Amniotic stem cell (primary cell): ENCODE measurements at places on chromosomes 11 and 22.

DNA sequence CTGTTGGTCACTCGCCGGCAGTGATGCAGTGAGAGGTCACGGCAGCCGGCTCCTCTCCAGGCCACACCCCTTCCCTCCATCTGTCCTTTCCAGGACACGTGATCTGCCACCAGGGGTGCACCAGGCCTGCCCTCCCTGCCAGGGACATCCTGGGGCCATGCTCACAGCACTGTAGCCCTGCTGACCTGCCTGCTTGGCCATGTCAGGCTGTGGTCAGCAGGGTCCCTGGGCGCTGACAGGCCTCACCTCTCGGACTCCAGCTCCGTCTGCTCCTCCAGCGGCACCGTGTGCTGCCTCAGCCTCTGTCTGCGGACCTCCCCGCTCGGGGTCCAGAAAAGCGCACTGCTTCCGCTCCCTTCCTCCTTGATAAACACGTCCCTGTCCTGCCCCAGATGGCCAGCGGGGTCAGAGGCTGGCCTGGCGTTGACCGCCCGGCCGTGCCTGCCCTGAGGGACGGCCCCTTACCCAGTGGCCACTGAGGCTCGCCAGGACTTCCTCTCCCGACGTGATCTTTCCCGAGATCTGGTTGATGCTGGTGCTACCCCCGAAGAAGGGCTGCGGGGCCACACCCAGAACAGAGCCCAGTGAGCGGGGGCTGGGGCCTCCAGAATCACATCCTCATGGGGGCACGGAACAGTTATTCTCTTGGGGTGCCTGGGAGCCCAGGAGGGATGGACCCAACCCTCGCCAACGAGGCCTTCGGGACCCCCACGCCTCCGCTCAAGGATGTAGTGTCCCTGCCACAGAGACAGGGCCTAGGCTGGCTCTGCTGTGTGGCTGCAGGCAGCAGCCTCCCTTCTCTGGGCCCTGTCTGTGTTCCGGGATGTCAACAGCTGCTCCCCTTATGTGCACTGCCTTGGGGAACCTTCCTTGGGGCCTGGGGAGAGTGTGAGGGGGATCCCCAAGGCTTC lies 36.3 kb upstream of the CARS1 start:
- DNase-seq: no peak

DNA sequence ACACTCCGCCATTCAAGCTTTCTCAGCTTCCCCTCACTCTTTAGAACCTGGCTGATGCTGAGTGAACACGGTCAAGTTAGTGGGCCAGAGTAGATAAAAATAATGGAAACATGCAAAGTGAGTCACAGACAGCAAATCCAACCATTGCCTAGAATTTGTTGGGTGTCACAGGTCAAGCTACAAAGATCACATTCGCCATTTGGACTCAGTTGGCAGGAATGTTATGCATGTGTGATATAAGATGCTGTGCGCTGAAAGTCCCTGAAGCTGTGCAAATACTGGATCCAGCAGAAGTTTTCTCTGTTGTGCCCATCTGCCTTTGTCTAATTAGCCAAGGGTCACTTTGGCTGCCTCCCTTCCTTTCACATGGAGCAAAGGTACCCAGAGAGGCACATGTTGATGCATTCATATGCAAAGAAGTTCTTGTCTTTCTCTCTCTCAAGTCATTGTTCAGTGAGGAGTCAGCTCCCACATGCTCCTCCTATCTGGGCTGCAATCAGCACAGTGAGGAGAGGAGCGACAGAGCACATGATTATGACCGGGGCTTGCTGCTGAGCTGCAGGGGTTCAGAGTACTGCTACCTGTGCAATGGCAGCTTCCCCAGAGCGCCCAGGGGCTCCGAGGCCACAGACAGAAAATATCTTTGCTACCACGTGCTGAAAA lies 39.7 kb downstream of the FLI1 start:
- DNase-seq: no peak

GRCh38 chr22:39908737-39909136 lies 7.9 kb downstream of the GRAP2 start:
- no peak for DNase-seq

DNA sequence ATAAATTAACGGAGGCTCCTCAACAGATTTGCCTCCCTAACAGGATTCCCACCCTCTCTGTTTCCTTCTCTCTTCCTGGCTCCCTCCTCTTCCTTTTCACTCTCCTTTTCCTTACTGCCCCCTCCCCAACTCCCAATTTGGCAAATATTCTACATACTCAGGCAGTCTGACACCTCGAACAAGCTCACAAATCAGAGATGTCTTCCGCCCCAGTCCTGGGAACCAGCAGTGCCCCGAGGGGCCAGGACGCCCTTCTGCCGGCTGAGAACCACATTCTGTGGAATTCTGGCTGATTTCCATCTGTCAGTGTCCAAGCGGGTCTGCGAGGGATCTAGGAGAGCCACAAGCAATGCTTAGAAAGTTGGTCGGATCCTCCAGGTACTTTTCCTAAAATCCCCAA lies 94.0 kb downstream of the NTM start:
- DNase-seq: no peak

GRCh38 chr22:29200901-29201300 lies 4.8 kb upstream of the EMID1 start:
- no peak for DNase-seq

- DNase-seq: no peak
These were observed 14.0 kb upstream of the CHKA start for GRCh38 chr11:68135161-68135560.

GRCh38 chr11:6437993-6438392 lies 2.8 kb downstream of the HPX start:
- DNase-seq: no peak

DNA sequence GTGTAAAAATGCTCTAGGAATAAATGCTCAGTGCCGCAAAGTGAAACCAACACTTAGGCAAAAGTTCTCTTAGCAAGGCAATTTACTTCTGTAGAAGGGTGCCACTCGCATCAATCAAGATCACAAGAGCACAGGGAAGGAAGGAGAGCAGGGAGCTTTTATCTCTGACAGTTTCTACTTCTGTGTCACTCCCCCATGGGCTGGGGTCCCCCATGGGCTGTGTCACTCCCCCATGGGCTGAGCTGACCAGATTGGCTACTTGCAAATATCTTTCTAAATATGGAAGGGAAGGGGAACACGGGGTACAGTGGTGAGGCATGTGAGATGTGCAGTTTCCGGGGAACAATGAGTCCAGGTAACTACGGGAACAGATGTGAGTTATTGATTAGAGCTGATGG lies 397 bp downstream of the OR52N2 start:
- DNase-seq: no peak

GRCh38 chr11:66172146-66172545 lies 96.3 kb upstream of the RAB1B start:
- no peak for DNase-seq

- no peak for DNase-seq
These were observed 761.1 kb downstream of the BRD1 start for GRCh38 chr22:49066619-49067018.

DNA sequence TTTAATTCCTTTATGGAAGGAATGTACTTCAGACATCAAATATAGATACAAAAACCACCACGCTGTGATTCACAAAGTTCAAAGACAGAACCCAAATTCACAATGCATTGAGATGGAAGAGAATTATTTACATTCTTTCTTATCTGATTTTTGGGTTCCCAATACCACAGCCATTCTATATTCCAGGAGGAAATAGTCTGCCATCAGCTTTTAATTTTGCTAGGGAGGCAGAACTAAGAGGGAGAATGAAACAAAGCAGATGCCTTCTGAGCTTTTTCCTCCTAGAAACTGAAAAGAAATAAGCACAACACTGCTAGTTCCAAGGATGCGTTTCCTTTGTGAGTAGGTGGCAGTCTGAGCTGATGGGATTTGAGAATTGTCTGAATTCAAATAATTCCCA lies 283.0 kb upstream of the NARS2 start:
- no peak for DNase-seq

- no peak for DNase-seq
These were observed 110.8 kb downstream of the GRIK4 start for GRCh38 chr11:120622189-120622875.

DNA sequence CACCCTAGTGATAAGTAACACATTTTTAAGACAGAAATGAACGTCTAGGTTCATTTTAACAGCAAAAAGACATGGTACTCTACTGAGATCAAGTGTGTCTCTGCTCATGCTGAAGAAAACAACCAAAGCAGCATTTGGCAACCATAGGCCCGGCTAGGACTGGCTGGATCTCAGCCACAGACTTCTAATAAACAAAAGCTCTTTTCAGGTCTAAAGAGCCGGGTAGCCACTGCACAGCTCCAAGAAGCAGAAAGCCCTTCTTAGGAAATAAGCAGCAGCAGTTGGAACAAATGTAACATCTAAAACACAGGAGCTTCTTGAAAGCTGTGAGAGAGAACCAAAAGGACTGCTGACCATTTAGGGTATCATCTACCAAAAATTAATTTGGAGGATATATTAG lies 37.6 kb downstream of the PITPNB start:
- DNase-seq: no peak

GRCh38 chr11:74397501-74398243 lies 561 bp downstream of the PGM2L1 start:
- no peak for DNase-seq

DNA sequence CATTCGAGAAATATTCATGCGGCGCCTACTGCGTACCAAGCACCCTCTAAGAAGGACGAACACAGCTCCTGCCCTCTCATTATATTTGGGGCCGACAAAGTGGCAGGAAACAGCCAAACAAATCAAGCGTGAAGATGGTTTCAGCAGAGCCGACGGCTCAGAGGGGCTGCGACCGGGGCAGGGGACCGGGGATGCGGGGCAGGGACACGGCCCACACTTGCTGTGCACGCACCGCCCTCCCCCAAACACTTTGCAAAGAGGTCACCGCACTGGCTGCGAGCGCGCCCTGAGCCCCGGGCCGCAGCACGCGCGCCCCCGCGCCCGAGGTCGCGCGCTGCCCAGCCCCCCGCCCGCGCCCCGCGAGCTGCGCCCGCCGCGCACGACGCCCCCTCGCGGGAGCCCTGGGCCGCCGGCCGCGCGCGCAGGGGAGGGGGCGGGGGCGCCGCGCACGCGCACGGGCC lies 255 bp upstream of the SYNGR1 start:
- no peak for DNase-seq

DNA sequence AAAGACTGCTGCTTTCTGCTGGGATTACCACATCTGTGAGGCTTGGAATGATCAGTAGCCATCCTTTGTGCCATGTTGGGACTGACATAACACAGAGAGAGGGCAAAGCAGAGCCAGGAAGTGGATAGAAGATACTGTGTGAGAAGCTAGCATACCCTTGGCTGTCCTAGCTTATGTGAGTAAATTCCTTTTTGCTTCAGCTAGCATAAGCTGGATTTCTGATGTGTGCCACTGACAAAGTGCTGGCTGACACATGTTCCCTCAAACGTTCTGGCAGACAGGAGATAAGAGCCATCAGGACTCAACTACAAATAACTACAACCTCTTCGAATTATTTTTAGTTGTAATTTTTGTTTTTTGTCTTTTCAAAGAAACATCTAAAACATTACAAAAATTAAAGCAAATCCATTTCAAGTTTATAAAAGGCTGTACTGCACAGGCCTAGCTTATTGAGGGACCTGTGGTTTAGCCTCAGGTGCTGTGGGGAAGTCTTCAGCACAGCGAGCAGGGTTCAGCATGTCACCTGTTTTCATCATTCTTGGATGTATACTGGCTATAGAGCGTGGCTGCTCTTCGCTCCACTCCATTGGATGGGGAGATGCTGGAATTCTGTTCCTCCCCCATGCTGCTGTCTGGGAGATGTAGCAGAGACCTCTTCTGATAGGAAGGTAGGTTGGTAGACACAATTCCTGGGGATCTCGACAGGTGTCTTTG lies 120.9 kb downstream of the SWAP70 start:
- DNase-seq: no peak

DNA sequence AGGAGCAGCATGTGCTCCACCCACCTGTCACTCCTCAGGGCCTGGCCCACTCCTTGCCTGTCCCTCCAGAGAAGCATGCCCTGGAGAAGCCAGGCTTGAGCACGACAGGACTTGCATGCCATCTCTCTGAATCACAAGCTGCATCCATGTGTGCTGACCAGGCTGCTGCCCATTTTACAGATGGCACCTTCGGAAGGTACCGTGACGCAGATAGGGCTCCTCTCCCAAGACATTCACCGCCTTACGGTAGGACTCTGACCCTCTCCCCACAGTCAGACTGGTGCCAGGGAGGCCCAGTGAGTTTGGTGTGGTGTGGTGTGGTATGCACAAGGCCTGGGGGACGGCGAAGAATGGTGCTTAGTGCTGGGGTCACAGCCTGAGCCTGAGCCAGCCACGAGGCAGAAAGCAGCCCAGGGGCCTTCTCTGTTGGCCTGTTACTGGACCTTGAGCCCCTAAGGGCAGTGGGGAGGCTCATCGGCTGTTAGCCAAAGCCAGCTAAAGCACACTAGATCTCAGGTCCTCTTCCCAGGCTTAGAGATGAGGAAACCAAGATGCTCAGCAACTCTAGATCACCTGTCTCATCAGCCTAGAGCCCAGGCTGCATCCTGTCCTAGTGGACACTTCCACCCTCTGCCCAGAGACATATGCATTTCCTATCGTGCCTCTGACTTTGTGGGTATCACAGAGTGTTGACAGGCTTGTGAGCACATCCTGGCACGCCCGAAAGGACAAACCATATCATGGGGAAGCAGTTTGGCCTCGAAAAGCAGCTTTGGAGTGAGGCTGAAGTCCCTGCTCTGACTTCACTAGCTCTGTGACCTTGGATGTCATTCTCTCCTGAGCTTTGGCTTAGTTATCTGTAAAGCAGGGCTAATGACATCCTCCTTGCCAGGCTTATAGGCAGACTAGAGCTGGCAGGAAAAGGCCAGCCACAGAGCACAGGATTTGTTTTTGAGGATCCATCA lies 17.8 kb downstream of the CYB5R2 start:
- no peak for DNase-seq

GRCh38 chr11:84923489-84923888 lies 703.7 kb downstream of the DLG2 start:
- no peak for DNase-seq

- peak; percentile 31 for DNase-seq
These were observed 187.0 kb upstream of the ISX start for GRCh38 chr22:34879001-34879400.

DNA sequence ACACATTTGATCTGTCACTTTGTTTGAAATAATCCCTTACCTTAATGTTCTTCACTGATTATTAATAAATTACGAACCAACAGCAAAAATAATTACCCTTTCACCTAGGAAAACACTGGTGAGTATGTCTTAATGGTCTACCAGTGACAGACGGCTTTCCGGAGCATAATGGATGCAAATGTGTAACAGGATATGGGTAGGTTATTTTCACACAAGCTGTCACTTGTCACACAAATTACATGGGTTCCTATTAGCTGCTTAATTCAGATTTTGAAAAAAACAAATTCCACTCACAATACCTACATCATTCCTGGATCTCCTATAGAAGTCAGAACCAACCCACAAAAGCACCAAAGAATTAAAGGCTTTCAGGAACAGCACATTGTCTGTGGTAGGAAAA lies 127.9 kb downstream of the WT1 start:
- no peak for DNase-seq
